LNCaP clone FGC (cell line): ENCODE measurements at places on chromosomes 7 and 10.

GRCh38 chr7:75866114-75866488 lies 12.7 kb upstream of the RHBDD2 start:
- no peak for DNase-seq

DNA sequence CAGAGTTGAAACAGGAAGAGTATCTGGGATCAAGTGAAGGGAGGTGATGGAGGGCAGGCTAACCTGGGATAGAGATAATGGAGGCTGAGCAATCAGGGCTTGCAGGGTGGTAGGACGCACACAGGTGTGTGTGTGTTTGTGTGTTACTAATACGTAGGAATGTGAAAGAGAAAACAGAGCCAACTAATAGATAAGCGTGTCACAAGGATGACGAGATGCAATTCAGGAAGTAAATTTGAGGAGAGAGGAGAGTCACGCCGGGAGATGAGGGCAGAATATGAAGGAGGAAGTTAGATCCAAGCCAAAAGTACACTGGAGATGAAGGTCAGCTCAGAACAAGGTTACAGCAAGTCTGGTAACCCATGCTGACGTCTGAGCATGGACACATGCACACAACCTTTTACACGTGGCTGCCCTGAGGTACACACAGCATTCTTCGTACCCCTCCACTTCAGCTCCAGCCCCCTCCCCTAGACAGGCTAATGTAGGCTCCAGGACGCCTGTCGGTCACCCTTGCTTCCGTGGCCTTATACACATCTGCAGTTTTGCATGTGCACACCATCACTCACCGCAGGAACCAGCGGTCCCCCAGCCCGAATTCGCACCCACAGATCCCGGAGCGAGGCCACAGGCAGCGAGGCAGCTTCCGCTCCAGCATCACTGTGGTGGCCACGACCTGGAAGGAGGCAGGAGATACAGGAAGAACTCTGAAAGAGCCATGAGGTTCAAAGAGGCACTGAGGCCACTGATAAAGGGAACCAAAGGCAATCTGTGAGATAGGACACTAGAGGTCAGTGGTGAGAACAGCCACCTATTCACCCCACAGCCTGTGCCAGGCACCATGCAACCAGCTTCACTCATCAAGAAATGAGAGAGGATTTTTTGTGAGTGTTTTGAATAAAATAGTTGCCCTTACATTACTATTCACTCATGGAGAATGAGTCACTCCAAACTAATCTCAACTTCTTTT lies 23.7 kb upstream of the TRPV6 start:
- no peak for DNase-seq

DNA sequence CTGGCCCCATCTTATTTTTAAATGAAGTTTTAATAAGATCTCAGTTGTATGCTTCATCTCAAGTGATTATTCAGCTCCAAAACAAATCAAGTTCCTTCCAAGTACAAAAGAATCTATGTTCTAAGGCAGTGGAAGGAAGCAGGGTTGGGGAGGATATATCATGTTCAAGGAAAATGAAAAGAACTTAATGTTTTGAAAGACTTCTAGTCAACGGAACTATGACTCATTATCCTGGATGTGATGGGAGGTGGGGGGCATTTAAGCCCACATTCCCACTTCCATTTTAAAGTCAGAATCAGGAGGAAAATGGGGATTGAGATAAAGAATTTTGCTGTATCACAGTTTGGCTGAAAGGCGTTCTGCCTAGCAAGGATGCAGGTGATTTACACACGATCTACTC lies 59.4 kb downstream of the FANK1 start:
- no peak for DNase-seq

GRCh38 chr7:57482-58255 lies 134.7 kb upstream of the FAM20C start:
- no peak for DNase-seq
